Renal pelvis (tissue), 12 donors: ENCODE measurements at places on chromosomes 4 and X. TPM values are rescaled to one million over a fixed set of nuclear protein-coding genes. Genes with fewer than 3 reads are reported as not detected.

The ANXA10 gene
- 0.49 TPM for polyA plus RNA-seq

DNA sequence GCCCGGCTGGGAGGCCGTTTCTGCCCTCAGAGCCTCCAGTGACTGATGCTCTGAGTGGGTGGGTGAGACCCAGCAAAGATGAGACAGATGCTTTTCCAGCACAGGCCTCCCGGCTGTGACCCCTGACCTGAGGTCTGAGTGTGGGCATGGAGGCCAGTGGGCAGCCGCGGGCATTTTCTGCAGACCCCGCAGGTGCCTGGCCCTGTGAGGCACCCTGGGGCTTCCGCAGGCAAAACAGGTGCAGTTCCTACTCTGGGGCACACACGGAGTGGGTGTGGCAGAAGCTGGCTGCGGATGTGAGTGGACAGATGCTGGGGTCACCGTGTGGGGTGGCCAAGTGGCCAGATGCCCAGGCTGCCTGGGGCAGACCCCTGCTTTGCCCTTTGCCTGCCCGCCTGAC is 14.8 kb downstream of the HTRA3 start:
- DNase-seq = no peak

- no peak for DNase-seq
These were observed 10.5 kb downstream of the EXOC1L start for GRCh38 chr4:55830048-55830447.

GRCh38 chrX:129642641-129643040 is 12.1 kb downstream of the APLN start:
- no peak for DNase-seq

The PAGE5 gene
- not detected for polyA plus RNA-seq

The UGT2B11 gene
- 0.30 TPM for polyA plus RNA-seq
